ENCODE measurements at places on chromosomes 1 and 21.
A peak's percentile ranks its signal among the peaks of the same experiment; 100 is the strongest.

GRCh38 chr1:204013052-204013451 is 59.9 kb upstream of the SOX13 start:
- DNase-seq, result no peak

GRCh38 chr21:32371913-32372314 is 20.9 kb downstream of the URB1 start:
- DNase-seq, result peak; percentile 89

GRCh38 chr1:198264282-198264681 is 107.5 kb downstream of the NEK7 start:
- DNase-seq, result no peak

DNA sequence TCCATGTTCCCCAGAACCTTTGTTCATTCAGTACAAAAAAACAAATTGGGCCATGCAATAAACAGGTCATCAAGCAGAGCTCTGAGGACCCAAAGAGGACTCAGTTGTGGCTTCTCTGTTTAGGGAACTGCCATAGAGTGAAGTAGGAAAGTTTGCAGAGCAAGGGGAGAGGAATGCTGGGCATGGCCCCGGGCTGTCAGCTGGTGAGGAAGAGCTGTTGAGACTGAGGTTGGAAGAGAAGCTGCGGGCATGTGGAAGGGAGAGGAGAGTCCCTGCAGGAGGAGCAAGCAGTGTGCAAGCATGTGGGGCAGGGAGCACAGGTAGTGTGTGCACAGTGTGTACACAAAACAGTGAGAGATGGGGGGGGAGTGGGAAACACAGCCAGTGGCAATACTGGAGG is 71.8 kb downstream of the NTPCR start:
- DNase-seq, result no peak

- peak; percentile 52 for DNase-seq
Measured at GRCh38 chr1:169466259-169467230, 19.2 kb downstream of the SLC19A2 start.

- no peak for DNase-seq
Measured at GRCh38 chr1:108050158-108050557, 85.2 kb upstream of the VAV3 start.

DNA sequence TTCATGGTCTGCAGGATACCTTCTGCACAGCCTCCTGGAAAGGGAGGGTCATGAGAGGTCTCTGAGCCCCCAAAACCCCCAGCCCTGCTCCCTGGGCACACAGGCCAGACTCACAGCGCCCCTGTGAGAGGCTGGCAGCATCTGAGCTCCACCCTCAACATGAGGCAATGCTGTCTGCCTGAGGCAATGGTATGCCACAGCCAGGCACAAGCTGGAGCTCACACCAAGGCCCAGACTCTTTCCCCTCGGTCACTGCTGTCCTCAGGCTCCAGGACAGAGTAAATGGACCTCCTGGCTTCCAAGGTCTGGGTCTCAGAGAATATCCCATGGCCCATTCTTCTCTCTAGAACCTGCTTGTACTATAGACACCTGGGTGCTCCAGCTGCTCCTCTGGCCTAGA is 17.2 kb downstream of the MEF2D start:
- no peak for DNase-seq

GRCh38 chr1:23809751-23810171 is 9.2 kb upstream of the GALE start:
- peak; percentile 63 for DNase-seq

DNA sequence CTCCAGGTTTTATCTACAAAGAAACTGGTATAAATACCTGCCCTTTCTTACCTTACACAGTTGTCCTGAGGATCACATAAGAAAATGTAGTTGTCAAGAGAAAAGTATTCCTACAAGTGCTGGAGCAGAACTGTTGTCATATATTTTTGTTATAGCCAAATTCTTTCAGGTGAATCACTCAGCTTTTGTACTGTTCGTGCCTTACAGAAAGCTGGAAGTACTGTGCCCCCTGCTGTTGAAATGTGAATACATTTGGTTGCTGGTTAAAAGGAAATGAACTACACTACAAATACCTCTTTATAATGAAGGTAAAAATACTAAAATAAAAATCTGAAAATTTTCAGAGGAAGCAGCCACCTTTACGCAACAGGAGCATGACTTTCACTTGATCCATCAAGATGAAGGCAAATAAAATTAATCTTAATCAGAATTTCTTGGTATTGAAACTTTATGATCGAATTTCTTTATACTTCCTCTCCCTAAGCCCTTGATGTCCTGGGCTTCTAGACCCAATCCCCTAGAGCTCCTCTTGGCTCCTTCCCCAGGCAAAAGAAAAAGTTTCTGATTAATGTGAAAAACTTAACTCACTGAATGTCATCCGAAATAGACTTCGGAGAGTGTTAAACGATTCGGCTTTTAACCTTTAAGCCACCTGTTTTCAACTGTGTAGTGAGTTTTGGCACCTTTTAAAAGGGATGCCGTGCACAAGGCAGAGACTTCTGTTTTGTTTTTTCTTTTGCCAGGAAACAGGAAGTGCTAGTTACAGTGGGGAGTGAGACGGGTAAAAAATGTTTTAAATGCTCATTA is 12.5 kb downstream of the CHML start:
- peak; percentile 77 for DNase-seq

GRCh38 chr1:231841616-231842344 is 215.2 kb downstream of the DISC1 start:
- peak; percentile 87 for DNase-seq

DNA sequence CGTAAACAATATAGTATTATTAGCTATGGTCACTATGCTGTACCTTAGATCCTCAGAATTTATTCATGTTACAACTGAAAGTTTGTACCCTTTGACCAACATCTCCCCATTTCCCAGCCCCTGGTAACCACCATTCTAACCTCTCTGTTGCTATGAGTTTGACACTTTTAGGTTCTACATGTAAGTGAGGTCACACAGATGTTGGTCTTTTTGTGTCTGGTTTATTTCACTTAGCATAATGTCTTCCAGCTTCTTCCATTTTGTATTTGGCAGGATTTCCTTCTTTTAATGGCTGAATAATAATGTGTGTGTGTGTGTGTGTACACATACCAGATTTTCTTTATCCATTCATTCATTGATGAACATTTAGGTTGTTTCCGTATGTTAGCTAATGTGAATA is 139.5 kb downstream of the FAF1 start:
- no peak for DNase-seq

GRCh38 chr1:198449727-198450433 is 90.6 kb downstream of the ATP6V1G3 start:
- DNase-seq, result peak; percentile 32

GRCh38 chr21:35926003-35926740 is 134.2 kb downstream of the SETD4 start:
- no peak for DNase-seq

GRCh38 chr1:117301901-117302300 is 65.3 kb upstream of the MAN1A2 start:
- no peak for DNase-seq

DNA sequence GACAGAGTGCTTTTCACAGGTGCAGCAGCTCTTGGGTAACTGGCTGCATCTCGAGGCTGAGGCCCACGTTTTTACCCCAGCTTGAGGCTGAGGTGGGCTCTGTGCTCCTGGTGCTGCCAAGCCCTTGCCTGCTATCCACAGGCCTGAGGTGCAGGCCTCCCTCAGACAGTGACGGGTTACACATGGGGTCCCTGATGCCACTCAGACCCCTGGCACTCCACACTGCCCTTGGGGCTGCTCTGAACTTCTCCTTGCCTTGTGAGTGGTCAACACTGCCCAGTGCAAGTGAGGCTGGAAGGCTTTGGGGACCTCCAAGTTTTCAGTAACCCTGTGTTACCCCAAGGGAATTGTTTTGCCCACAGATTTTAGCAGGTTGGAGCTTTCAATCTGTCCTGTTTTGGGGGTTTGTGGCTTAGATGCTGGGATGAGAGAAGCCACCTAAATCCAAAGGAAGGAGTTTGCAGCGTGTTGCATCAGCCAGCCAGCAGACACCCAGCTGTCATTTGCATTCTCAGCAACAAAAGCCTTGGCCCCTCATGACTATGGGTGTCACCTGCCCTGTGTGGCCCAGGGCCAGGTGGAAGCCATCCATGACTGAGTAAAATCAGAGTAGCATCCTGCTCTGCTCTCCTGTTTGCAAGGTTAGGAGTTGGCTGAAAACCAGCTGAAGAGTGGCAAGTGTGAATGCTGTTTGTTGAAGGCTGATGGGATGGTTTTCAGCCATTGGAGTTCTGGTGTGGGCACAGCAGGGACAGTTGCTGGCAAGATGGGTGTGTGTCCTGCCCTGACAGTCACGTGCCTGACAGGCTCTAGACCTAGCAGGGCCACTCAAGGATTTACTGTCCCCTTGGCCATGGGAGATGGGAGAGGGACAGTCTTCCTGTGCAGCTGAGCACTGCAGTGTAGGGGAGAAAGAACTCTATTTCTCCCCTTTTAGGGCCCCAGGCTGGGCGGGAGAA is 3.2 kb downstream of the RNF187 start:
- peak; percentile 82 for DNase-seq

- no peak for DNase-seq
Measured at GRCh38 chr1:33466159-33466558, 6.3 kb upstream of the ZSCAN20 start.

- DNase-seq, result no peak
Measured at GRCh38 chr1:201013991-201014815, 9.3 kb downstream of the KIF21B start.

- no peak for DNase-seq
Measured at GRCh38 chr21:44516342-44516741, 23.7 kb downstream of the KRTAP10-1 start.

GRCh38 chr21:46622226-46622625 is 13.2 kb upstream of the PRMT2 start:
- DNase-seq, result no peak

GRCh38 chr1:238672806-238673205 is 713.6 kb upstream of the CHRM3 start:
- no peak for DNase-seq

DNA sequence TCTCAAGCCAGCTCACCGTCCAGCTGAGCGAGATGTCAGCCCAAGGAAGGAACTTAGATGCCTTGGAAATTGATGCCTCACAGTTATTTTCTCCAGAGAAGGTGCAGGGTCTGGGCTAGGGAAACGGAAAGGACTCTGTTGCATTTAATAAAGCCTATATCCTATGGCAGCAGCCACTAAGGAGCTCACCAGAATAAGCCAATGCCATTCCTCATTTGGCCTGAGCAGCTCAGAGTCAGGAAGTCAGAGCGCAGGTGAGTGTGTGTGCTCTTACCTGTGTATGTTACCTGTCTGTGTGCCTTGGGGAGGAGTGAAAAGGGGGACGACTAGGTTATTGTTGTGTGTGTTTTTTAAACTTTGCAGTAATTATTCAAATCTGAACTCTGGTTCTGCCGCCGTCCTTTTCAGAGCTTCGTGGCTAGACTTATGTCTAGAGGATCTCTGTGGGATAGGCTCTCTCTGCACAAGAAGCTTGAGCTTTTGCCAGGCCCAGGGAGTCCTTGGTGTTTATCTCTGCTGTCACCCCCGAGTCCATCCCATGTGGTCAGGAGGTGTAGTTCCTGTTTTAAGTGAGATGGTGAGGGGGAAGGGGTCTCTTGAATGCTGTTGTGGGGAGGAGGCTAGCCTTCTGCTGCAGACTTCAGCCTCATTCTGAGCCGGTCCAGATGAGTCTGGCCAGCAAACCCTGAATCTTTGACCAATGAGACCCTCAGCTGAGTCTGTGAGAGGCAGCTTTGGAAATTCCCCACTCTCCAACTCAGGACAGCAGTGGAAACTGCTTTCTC is 2.4 kb downstream of the TMCC2 start:
- DNase-seq, result no peak

GRCh38 chr21:35352066-35352770 is 303.1 kb upstream of the RUNX1 start:
- peak; percentile 92 for DNase-seq

DNA sequence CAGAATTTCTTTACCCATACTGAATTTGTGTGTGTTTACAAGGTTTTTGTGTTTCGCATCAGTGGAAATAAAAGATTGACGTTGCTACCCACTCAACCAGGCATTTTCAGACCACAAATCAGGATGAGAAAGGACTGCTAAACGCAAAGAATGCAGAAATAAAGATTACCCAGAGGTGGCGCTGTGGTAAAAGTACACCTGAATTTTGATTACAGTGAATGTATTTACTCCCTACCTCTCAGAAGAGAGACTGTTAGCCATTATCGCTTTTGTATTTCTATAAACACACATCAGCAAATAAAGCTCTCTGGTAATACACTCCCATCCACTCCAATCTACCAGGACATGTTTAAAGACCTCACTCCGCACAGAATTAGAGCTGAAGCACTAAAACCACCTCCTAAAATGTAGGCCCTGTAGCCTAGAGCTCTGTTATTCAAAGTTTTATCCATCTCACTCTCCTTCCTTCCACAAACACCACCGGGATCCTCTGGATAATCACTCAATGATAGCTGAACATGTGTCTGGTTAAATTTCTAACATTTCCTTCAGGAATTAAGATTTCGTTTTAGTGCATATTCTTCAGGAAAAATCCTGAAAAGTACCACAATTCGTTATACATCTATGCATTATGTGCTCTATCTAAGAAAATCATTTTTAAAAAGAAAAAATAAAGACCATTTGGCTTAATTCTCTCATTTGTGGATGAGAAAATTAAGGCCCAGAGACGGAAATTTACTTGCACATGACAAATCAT is 2.5 kb upstream of the LMO4 start:
- peak; percentile 37 for DNase-seq

DNA sequence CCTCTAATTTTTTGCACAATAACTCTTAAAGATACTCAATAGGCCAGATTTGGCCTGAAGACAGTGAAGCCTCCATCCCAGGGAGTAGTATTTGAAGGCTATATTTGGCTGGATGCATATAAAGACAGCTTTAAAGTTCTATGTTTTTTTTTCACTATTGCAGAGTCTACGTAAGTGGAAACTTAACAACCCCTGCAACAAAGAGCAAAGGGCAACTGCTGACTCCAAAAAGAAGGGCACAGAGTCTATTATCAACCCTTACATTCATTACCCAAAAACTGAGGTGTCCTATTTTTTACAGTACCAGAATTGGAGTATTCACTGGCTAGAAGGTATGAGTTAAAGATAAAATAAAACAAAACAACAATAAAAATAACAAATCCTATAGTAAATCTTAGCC is 329.8 kb upstream of the PKN2 start:
- DNase-seq, result no peak

GRCh38 chr1:37158113-37158749 is 123.9 kb upstream of the GRIK3 start:
- no peak for DNase-seq

GRCh38 chr1:219442611-219443061 is 170.3 kb downstream of the ZC3H11B start:
- DNase-seq, result no peak

- peak; percentile 87 for DNase-seq
Measured at GRCh38 chr1:53122201-53122885, 20.1 kb downstream of the SLC1A7 start.

DNA sequence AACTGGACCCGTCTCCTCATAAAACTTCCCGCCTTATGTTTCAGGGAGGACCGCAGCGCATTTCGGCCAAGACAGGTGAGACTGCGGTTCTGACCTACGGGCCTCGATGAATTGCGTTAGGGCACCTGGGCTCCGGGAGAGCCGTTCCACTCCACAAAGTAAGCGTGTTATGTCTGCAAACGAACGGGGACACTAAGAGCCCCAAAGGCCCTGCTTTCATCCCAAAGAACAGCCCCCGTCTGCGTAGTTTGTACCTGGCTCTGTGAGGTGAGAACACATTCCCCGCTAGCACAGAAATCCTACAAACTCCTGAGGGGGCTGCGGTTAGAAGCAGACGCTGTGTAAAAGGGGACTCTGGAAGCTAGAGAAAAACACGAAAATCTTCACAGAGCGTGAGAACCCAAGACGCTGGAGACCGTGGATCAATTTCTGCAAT is 41.6 kb upstream of the PPIAL4F start:
- DNase-seq, result no peak

Measured in AG10803 (cell line).